ENCODE measurements at places on chromosomes 12 and 14.

DNA sequence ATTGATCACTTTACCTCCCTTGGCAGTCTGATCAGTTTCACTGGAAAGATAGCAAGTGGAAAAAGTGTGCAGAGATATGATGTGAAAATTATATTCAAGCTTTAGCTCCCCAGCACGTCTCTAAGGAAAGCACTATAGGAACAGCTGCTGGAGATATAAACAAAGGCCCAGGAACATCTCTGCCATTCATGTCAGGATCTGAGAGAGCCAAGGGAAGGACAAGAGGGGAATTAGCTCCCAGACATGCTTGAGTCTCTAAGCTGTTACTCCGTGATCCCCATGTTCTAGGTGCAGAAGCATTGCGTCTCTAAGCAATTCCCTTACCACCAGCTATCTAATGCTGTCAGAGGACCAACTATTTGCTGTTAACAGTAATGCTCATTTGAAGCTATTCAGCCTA, 700.2 kb downstream of the DIO2 start:
- DNase-seq = no peak

DNA sequence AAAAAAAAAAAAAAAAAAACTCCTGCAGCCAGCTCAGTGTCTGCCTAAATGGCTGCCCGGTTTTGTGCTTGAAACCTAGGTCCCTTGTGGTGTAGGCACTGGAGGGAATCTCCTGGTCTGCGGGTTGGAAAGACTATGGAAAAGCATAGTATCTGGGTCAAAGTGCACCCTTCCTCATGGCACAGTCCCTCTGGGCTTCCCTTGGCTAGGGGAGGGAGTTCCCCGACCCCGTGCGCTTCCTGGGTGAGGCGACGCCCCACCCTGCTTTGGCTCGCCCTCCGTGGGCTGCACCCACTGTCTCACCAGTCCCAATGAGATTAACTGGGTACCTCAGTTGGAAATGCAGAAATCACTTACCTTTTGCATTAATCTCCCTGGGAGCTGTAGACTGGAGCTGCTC, 14.3 kb downstream of the PTCSC3 start:
- no peak for DNase-seq

DNA sequence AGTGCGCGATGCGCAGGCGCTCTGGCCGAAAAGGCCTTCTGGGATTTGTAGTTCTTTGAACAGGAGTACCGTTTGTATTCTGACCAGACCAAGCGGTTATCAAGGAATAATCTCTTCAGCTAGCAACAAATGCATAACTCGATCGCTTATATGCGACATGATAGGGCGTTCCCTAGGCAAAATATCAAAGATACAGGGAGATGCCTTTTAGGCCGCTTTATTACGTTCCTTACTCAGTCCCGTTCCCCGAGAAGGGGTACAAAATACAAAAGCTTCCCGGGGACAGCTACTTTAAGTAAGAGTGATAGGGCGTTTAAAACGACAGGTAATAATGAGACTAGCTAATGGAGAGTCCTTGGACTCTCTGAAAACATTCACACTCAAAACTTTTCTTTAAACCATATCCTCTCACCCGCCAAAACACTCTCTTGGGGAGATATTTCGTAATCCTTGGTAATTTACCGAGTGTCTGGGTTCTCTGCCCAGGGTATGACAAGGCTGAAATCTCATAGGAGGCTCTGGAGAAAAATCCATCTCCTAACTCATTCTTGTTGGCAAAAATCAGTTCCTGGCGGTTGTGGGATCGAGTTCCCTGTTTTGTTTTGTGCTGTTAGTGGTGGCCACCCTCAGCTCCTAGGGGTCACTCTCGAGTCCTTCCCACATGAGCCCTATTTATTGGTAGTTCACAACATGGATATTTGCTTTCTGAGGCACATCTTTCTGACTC, 412 bp upstream of the SNW1 start:
- peak; percentile 42 for DNase-seq

GRCh38 chr14:88437658-88438057, 52.2 kb downstream of the SPATA7 start:
- DNase-seq = no peak

DNA sequence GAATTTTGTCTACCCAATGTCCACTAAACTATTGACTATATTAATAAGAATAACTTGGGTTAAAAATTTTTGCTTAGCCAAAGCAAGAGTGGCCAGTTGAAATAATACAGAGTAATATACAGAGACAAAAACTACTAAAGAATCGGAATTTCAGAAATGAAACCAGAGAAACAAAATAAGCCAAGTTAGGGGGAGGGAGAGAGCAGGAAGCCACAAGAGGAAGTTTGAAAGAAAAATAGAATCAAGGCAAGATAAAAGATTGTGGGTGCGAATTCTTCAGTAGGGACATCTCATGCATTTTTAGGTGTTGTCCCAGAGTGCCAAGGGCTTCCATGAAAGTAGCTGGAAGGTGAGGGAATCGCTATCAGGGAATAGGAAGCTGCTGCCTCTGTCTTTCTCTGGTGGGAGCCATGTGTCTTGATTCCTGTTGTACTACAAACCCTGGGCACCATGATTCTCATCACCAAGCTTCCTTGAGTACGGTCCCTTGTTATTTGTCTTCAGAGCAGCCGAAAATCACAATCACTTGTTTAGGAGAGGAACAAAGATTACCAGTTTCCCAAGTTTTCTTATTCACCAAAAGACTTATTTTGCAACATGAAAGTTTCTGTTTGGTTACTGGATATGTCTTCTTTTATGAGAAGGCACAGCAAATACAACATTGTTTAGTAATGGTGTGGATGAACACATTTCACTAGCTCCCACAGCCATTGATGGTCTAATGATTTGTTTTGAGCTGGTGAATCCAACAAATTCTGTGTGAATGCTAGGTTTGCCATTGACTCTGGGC, 16.7 kb downstream of the NEUROD4 start:
- DNase-seq = no peak

- no peak for DNase-seq
Observed at GRCh38 chr14:58638231-58639197, 752 bp downstream of the DACT1 start.

DNA sequence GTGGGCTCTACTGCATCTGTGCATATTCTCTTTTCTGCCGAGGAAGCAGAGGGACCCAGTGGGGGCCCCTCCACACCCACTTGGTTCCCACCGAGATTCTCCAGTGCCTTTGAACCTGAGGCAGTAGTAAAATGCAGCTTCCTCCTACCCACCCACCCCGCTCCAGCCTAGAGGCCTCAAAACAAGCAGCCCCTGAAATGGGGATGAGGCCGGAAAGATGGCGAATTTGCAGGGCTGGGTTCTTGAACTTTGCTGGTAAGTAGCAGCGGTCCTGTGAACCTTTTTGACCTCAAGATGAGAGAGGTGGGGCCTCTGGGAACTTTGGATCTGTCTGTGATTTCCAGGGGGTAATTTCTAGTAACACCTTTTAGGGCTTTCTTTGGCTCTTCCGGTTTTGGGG, 15.4 kb downstream of the PLEKHG3 start:
- DNase-seq = no peak

- DNase-seq = peak; percentile 18
Observed at GRCh38 chr14:54420478-54421142, 20.6 kb downstream of the CNIH1 start.

DNA sequence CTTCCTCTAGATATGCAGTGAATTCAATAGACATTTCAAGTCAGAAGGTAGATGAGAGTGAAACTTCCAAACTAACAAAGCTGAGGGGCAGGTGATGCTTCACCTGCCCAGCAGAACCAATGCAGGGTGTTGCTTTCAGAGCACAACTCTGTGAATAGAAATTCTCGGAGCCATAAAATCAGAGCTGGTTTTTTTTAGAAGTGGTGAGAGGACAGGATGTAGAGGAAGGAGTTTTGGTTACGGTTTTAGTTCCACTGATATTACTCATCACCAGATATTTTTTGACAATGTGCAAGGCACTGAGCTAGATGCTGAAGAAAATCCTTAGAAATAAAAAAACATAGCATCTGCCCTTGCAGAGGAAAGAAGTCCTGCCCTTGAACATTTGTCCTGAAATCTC, 62.2 kb downstream of the BMP4 start:
- DNase-seq = peak; percentile 93

GRCh38 chr14:105622329-105622955, 96.1 kb downstream of the TMEM121 start:
- DNase-seq = no peak

DNA sequence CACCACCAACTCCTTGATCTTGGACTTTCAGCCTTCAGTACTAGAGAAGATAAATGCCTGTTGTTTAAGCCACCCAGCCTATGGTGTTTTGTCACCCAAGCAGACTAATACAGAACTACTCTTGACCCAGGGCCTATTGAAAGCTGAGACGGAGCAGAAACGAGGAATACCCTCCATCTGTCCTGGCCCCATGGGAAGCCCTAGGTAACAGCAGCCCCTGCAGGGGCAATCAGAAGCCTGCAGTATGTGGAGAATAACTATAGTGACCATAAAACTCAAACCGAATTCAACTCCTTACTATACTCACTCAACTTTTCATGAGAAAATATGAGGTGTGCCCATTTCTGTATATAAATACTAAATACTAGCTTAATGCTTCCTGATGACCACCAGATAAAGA, 307.4 kb downstream of the NUAK1 start:
- no peak for DNase-seq

DNA sequence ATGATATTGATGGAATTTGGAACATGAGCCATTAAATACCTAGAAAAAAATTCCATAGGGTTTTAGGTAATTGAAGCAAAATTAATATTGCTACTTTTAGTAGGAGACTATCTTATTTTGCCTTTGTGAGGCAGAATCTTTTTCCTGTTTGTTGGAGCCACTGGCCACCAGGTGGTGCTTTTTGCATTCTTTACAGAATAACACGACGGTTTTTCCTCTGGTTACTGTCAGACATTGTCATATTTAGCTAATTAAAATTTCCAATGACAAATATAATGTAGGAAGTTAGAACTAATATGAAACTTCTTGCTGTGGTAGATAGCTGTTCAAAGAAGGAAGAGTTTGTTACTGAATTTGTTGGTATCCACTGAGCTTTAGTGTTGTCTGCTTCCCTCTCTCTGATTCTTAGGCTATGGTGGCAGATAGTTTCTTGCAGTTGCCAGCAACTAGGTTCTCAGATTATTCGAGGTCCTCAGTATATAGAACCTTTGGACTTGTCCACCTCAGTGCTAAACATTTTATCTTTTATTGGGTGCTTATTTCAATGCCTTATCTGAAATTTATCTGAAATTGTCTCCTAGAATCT, 25.7 kb downstream of the RAB21 start:
- DNase-seq = peak; percentile 15

GRCh38 chr14:85417396-85417795, 112.5 kb upstream of the FLRT2 start:
- no peak for DNase-seq

DNA sequence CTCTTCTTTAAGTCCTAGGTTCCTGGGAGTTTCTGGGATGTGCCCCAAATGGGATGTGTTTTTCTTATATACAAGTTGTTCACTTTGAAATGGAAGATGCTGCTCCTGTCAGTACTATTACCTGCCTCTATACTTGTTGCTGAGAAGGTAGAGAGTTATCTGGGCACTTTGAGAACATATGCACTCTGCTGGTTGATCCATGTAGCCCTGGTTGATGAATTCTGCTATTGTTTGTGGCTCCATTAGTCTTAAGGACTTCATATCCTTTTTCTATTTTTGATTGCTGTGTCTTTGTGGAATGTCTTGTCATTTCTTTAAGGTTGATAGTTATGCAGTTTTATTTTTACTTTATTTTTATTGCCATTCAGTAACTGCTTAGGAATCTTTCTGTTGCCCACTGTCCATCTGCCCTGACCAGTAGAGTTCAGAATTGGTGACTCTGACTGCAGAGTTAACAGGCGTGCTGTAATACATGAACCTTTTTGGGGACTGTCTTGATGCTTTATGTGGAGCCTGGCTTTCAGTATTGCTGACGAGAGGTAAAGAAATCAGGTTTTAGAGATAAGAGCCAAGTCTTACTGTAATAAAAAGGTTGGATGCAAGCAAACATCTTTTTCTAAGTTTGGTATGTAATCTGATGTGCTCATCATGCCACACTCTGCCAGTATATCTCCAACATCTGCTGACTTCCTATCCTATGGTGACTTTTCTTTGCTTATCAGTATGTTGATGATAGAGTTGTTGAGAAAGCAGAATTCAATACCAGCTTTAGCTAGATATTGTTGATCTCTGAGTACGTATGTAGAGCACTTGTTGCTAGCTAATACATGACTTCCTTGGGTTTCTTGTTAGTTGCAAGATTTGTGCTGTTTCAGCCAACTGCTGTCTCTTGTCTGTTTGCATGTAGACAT, 1.6 kb downstream of the GMPR2 start:
- no peak for DNase-seq

DNA sequence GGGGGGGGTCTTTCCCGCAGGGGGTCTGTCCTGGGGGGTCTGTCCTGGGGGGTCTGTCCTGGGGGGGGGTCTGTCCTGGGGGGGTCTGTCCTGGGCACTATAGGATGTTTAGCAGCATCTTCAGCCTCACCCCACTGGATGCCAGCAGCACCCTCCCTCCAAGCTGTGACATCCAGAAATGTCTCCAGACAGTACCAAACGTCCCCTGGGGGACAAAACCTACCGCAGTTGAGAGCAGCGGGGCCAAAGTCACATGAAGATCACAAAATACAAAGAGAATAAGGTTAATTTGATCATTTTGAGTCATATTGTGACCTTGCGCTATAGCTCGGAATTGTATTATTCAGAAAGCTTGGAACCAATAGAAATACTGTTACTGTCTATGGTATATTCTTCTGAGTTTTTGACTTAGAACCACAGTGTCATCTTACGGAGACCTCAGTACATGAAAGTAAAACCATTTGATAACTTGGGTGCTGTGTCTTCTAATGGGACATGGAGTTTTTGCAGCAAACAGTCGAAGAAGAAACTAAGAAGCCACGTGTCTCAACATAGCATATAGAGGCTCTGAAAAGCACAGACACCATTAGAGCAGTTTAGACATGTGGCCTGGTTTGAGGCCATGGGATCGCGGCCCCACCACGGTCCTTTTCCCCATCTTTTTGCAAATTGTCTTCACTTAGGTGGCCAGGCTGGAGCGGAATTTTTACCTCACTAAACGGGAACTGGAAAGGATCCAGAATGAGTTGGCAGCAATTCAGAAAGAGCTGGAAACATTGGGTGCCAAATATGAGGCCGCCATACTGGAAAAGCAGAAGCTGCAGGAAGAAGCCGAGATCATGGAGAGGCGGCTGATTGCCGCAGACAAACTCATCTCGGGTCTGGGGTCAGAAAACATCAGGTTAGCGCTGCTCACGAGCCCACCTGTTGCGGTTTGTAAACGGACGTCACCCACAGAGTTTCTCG, 59.9 kb downstream of the CCDC92 start:
- no peak for DNase-seq

- DNase-seq = no peak
Observed at GRCh38 chr12:43308776-43309175, 243.2 kb downstream of the ADAMTS20 start.

- peak; percentile 92 for DNase-seq
Observed at GRCh38 chr14:103597623-103598377, 31.2 kb upstream of the KLC1 start.

- DNase-seq = no peak
Observed at GRCh38 chr12:68636268-68636667, 25.6 kb downstream of the RAP1B start.

GRCh38 chr14:23627961-23628360, 8.2 kb upstream of the DHRS2 start:
- no peak for DNase-seq

Measured in HT1080 (cell line).